Omental fat pad (tissue), 4 donors: ENCODE measurements at places on chromosomes 12 and 14.

DNA sequence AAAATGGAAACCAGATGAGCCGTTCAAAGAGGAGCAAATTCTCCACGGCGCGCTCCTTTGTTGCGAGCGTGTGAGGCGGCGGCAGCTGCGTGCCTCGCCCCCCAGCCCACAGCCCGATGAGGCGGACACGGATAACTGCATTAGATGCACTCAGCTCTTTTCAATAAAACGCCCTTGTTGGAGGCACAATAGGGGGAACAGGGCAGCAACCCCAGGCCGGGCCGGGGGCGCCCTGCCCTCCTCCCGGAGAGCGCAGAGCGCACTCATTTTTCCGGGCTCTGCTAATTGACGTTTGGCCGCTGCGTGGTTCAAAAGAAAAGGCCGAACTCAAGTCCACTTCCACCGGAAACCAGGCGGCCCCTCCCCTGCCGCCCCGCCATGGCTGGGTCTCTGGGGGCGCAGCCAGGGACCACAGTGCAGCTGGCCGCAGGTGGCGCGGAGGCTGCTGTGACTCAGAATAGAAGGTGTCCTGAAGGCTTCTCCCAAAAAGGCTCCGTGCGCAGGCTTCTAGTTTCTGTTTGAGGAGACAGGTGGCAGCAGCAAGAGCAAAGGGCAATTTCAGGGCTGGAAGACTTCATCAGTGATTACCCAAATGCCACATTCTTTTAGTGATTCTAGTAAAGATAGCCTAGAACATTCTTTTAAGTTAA lies 29.0 kb upstream of the SMOC1 start:
- DNase-seq = no peak

- DNase-seq = no peak
Measured at GRCh38 chr14:80606347-80606772, 335.2 kb downstream of the CEP128 start.

GRCh38 chr12:45435945-45436710 lies 220.2 kb downstream of the ANO6 start:
- DNase-seq = no peak

GRCh38 chr12:122022393-122023338 lies 982 bp downstream of the BCL7A start:
- DNase-seq = no peak

GRCh38 chr12:91923864-91924263 lies 221.8 kb downstream of the BTG1 start:
- DNase-seq = no peak

DNA sequence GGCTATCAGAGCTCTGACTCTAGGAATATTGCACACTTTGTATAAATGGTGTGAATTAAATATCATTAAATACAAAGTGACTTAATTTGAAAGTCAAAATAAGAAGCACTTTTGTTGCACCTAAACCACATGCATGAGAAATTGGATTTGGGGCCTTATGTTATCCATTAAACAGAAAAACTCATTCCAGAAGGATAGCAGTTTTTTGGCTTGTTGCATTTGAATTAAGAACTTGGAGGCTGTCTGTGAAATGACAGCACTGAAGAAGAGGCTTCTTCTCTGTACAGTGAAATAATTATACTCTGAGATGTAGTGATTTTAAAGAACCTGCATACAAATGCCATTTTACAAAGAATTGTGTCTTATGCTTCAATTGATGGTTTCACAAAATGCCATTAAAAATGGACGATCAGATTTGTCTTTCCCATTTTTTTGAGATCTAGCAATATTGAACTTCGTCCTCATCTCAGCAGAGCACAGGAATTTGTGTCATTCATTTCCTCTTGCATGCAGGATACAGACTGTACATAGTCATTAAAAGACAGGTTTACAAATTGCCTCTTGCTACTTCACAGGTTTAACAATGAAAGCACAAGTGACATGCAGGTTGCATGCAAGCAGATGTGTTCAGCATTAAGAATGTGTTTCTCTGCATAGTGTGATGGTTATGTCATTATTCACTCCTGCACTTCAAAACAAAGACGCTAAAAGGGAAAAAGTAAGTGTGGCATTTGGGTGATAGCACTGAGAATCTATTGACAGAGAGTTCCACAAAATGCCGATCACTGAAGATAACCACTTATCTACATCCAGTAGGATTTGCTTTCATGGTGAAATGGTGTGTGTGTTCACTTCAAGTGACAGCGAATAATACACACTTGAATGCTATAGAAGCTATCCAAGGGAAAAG lies 35.9 kb upstream of the PYGL start:
- DNase-seq = no peak

DNA sequence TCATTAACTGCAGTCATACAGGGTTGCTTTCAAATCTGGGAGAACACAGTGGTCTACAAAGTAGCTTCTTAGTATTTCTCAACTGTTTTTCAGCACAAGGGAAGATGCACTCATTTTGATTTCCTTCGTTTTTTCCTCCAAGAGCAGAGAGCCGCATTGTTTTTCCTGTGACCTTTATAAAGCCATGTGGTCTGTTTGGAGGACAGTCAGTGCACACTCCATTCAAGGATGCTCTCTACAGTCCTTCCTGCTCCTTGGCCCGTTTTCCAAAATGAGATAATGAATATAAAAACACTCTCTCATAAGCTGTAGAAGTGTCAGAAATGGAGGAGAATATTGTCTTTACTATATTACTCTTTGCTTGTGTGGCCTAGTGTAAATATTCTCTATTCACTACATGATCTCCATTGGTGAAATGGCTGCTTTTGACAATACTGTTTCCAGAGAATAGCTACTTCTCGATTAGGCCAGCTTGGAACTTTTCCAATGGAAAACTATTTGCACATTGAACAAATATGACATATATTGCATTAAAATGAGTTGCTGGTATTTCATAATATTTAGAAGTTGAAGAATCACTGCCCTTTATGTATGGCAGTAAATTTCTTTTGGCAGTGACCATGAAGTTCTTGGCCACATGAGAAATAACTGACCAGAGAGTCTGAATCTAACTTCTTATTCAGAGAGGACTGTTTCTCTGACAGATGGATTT lies 393.1 kb upstream of the RGS6 start:
- no peak for DNase-seq

DNA sequence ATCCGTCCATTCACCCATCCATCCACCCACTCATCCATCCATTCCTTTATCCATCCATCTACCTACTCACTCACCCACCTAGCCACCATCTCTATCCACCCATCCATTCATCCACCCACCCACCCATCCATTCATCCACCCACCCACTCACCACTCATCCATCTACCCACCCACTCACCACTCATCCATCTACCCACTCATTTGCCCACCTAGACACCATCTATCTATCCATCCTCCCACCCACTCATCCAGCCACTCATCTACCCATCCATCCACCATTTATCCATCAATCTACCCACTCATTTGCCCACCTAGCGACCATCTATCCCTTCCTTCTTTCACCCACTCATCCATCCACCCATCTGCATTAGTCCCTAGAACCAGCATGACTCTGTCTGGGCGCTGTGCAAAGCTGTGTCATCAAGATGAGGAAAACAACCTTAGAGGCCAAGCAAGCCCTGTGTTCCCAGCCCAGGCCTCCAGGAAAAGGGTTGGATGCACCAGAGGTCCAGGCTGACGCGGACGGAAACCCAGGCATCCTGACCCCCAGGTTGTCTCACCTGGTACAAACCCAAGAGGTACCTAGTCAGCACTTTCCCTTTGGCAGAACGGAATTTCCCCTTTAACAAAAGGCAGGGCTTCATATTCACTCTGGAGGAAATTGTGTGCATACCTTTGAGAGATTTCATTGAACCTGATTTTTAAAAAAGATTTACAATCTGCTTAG lies 73.7 kb downstream of the NOC4L start:
- no peak for DNase-seq
